Left renal pelvis (tissue), 4 donors: ENCODE measurements at places on chromosomes 13 and 19.

DNA sequence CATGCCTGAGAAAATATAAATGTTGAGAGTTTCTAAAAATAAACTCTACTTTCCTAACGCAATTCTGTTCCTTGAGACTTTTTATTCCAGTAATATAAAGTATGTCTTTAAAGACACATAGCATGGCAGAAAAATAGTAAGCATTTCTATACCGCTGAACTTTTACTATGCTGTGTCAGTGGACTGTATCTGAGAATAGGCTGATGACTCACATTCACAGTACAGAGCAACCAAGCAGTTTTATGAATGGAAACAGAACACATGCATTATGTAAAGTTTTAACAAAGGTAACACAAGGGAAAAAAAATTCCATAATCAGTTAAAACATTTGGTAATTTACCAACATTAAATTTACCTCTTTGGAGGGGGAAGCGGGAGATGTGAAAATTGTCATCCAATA is 38.4 kb downstream of the ZDHHC20 start:
- no peak for DNase-seq

DNA sequence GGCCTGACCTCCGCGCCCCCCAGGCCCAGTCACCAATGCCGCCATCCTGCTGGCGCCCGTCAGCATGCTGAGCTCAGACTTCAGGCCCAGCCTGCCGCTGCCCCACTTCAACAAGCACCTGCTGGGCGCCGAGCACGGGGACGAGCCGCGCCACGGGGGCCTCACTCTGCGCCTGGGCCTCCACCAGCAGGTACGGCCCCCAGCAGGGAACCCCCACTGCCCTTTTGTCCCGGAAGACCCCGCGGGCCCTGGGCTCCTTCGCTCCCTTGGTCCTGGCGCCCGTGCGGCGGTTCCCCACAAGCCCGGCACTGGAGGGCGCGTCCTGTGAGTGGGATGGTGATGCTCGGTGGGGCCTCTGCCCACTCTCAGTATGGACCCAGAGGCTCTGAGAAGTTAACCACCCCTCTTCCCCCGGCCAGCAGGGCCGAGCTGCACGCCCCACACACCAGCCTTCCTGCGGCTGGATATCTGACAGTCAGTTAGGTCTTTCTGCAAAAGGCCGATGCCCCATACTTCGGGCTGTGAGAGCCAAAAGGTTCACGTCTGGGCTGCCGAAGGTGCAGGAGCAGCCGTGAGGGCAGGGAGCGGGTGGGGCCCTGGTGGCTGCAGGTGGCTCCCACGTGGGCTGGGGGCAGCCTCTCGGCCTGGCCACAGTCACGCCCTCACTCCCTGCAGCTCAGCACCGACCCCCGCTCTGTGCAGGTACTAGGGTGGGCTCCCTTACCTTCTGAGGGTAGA is 8.0 kb downstream of the WDR18 start:
- no peak for DNase-seq

GRCh38 chr13:25415241-25415640 is 43.5 kb downstream of the ATP8A2 start:
- DNase-seq = no peak

DNA sequence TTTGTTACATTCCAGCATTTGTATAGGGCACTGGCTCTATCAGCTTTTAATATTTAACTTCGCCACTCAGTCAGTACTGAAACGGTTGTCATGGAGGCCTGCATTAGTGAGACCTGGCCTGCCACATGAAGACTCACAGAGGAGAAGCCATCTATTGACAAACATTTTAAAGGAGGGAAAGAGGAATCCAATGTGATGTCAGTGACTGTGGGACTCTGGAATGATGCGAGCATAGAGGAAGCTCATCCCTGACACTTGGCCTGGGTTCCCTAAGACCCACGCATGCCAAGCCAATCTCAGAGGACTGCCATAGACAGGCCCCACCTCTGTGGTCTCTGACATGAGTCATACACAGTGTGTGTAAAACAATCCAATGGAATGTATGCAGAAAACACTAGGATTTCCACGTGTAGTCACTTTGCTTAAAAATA is 7.9 kb upstream of the DPY19L3 start:
- DNase-seq = no peak

- DNase-seq = no peak
Observed at GRCh38 chr19:33456845-33457220, 64.8 kb downstream of the PEPD start.

DNA sequence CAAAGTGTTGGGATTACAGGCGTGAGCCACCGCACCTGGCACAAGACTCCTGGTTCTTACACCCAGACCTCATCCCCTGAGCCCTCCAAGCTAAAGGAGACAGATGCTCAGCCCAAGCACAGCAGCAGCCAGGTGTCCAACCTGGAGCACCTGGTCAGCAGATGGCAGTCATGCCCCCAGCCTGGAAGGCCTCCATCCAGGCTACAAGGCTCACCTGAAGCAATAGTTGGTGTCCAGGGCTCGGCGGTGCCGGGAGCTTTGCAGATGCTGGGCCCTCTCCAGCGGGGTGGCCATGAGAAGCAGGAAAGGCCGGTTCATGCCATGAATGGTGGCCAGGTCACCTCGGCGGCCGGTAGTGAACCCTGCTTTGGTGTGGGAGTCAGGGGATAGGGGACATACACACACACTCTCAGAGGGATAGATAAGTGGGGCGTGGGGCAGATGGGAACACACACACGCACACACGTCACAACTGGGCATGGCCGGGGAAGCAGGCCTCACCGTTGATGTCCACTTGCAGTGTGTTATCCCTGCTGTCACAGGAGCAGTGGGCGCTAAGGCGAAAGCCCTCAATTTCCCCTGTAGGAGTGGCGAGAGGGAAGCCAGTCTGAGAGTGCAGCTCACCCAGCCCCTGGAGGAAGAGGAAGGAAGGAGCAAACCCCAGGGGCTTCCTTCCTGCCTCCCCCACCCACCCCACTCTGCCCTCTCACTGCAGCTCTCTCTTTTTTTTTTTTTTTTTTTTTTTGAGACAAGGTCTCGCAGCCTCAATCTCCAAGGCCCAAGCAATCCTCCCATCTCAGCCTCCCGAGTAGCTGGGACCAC is 11.8 kb downstream of the TGFB1 start:
- no peak for DNase-seq

GRCh38 chr19:37979547-37980082 is 72.6 kb downstream of the SIPA1L3 start:
- DNase-seq = no peak

- DNase-seq = no peak
Observed at GRCh38 chr19:1266916-1267476, 2.1 kb upstream of the CIRBP start.

DNA sequence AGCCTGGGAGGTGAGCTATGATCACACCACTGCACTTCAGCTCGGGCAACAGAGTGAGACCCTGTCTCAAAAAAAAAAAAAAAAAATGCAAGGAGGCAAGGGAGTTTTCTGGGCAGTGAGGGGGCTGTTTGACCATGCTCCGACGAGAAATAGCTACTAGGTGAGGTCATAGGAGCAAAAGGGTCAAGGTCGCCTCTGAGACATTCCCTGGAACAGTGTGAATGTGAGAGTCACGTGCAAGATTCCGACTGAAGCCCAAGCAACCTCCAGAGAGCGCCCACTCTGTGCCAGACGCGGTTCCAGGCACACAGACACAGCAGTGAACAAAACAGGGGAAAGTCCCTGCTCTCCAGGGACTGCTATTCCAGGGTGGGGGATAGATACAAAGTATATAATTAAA is 2.5 kb downstream of the ZNRF4 start:
- DNase-seq = no peak

DNA sequence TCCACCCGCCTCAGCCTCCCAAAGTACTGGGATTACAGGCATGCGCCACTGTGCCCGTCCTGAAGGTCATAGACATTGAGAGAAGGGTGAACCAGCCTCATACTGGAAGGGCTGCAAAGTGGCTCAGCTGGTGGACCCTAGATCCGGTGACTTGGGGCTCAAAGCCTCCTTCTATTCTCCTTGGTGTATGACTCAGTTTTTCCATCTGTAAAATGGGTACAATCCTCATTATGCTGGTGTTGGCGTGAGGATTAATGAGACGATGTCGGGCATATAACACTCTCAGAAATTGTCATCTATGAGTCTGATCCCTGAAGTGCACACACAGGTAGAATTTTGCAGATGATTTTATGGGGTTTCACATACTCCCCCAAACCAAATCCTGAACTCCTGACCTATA is 5.8 kb upstream of the CAMSAP3 start:
- no peak for DNase-seq

GRCh38 chr19:4830768-4831265 is 695 bp downstream of the TICAM1 start:
- no peak for DNase-seq

DNA sequence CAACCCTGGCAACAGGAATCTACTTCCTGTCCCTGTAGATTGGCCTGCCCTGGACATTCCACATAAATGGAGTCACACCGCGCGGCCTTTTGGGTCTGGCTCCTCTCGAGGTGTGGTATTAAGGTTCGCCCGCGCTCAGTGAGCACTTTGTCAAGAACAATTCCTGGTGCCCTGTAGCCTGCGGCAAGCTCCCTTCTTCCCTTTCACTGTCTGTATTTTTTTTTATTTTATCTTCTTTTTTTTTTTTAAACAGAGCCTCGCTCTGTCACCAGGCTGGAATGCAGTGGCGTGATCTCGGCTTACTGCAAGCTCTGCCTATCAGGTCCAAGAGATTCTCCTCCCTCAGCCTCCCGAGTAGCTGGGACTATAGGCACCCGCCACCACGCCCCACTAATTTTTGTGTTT is 28.3 kb downstream of the PEX11G start:
- DNase-seq = no peak

DNA sequence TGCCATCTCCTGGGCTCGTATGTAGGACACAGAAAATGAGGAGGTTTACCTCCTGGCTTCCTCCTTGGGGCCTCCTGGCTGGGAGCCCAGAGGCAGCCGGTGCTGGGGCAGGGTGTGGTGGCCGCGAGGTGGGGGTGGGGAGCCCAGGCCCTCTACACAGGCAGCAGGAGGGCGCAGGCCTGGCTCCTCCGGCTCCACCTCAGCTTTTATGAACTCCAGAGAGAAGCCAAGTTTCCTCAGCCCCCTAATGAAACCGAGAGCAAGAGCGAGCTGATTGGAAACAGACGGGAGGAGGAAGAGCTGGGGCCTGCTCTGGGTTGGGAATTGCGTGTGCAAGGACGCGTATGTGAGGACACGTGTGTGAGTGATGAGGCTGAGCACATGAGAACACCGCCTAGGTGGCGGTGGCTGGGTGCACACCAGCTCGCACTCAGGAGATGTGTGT is 23.1 kb downstream of the LYL1 start:
- DNase-seq = no peak

GRCh38 chr13:44764302-44764692 is 188.2 kb upstream of the TSC22D1 start:
- DNase-seq = no peak

GRCh38 chr13:48148454-48148853 is 53.5 kb upstream of the MED4 start:
- DNase-seq = no peak

- DNase-seq = no peak
Observed at GRCh38 chr13:76331943-76332712, 554.1 kb downstream of the KCTD12 start.

DNA sequence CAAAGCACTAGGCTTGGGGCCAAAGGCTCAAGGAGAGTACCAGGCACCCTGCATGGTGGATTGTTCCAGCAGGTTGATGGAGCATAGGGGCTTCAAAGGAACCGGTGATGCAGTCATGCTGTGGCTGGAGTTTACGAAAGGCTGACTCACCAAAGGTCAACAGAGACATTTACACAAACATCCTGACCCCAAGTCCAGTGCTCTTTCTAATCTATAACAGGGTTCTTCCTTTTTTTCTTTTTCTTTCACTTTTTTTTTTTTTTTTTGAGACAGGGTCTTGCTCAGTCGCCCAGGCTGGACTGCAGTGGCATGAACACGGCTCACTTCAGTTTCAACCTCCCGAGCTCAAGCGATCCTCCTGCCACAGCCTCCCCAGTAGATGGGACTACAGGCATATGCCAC is 35.6 kb upstream of the TPTE2 start:
- no peak for DNase-seq

DNA sequence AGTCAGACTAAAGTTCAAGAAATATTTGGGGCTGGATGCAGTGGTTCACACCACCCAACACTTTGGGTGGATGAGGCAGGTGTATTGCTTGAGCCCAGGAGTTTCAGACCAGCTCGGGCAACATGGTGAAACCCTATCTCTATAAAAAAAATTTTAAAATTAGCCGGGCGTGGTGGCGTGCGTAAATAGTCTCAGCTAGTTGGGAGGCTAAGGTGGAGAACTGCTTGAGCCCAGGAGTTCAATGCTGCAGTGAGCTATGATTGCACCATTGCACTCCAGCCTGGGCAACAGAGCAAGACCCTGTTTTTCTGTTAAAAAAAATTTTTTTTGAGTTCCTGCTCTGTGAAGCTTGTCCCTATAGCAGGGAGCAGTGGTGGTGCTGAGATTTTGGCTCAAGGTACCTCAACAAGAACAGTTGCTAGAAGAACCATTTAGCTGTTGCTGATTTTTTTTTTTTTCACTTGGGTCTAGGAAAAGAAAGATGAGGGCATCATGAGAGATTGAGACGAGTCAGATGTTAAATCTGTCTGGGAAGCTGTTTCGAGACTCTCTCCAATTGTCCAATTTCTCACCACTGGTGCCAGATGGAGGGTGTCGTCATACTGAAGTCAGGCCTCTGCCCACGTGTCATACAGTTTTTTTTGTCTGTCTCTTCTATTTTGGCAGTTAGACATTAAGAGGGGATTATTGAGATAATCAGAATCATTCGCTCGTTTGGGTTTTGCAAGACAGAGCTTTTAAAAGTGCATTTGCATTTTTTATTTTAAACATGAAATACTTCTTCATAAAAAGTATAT is 3.7 kb downstream of the SLC25A42 start:
- DNase-seq = no peak

DNA sequence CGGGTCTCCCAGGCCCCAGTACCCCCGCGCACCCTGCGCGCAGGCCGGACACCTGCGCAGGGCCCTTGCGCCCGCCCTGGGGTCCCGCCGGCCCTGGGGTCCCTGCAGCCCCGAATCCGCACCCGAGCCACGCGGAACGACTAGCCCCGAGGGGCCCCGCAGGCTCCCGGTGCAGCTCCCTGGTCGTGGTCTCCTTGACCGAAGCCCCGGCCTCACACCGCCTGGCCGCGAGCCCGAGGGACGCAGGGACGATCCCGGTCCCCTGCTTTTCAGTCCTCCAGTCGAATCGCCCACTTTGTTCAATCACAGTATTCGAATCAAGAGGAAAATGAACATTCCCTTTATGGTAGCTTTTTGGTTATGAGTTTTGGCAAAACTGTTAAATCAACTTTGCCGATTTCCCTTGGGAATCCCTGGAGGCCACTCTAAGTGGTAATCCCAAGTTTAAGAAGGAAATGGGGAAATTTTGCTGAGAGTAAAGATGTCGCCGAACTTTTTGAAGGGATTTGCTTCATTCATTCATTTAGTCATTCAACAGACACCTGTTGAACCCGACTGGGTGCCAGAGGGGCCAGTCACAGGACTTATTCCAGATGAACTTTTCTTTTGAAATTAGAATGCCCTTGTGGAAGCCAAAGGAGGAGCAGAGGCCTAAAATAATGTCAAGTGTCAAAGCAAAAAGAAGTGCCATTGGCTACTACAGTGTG is 75.0 kb downstream of the ZIC5 start:
- DNase-seq = no peak
